ENCODE measurements at places on chromosomes 7 and 10. TPM values are rescaled to one million over a fixed set of nuclear protein-coding genes. Genes with fewer than 3 reads are reported as not detected.

DNA sequence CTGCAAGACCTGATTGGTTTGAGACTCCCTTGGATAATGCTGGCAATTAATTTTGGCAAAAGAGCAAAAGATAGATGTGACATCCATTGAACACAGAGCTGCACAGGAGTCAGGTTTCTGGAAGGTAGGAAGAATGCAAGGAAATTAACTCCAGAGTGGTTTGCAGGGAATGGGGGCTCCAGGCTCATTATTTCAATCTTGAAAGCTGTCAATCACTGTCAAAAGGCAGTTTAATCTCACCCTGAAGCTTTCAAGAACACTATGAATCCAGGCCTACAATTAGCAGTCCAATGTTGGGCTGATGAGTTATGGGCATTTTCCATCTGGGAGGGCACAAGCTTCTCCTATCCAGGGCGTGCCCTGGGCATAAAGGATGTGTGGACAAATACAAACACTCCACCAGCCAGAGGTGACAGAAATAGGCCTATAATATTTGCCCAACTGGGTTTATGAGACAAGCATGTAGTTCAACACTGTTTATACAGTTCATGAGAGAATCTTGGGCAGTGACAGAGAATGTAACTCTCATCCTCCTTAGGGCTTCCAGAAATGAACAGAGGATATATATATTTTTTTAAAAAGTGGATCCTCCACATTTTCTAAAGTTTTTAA, 80.5 kb downstream of the KCNMA1 start:
- no peak for DNase-seq

DNA sequence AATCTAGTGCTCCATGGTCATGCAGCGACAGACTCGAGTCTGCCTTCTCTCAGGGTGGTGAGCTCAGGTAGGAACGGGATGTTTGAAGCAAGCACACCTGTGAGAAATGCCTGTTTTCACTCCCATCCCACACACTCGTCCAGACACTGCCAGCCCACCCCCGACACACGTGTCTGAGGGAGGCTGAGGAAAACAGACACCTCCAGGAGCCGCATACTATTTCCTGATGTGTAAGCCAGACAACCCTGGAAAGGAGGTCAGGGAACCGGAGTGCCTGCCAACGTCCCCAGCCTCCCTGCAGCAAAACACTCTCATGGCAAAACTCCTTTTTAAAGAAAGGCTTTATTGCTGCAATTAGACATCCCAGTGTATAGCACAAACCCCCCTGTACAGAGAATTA, 80.2 kb downstream of the ALOX5 start:
- no peak for DNase-seq

DNA sequence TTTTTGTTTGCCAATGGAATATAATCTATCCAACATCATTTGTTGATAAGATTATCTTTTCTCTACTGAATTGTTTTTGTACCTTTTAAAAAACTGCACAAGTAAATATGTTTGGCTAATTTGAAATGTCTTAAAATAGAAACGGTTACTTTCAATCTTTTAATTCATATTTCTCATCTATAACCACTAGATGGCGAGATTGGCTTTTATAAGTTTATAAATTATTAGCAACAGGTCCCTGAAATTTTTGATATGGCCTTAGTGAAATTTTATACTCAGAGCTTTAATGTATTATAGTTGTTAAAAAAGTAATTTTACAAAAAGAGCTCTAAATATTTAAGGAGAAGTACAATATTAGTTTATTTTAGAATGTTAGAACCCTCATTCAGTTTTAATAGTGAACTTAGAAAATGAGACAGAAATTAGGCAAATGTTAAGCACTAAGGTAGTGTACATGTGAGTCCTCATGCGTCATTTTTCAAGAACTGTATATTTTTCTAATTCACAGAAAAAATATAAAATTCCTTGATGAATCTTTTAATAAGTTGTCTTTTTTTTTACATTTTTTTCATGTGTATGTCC, 592.5 kb downstream of the ARL4A start:
- DNase-seq: no peak

- DNase-seq: peak; percentile 38
These were observed 33.5 kb upstream of the SFTPD start for GRCh38 chr10:79982362-79982800.

GRCh38 chr10:51048792-51049191, 25.5 kb upstream of the PRKG1 start:
- no peak for DNase-seq

GRCh38 chr7:108419961-108420908, 36.0 kb downstream of the NRCAM start:
- no peak for DNase-seq

DNA sequence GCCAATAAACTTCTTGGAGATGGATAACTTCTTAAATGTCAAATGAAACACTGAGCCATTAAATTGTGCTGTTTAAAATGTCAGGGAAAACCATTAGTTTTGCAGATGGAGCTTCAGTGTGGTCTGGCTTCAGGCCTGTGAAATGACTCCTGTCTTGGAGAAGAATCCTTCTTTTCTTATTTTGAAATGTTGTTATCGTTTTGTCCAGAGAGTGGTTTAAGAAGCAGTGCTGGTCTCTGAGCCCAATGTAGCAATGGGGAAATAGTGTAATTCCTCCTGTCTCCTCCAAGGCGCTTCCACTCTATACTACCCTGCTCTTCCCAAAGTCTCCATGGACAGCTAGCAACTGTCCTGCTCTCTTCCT, 177.6 kb downstream of the REEP3 start:
- DNase-seq: peak; percentile 45

DNA sequence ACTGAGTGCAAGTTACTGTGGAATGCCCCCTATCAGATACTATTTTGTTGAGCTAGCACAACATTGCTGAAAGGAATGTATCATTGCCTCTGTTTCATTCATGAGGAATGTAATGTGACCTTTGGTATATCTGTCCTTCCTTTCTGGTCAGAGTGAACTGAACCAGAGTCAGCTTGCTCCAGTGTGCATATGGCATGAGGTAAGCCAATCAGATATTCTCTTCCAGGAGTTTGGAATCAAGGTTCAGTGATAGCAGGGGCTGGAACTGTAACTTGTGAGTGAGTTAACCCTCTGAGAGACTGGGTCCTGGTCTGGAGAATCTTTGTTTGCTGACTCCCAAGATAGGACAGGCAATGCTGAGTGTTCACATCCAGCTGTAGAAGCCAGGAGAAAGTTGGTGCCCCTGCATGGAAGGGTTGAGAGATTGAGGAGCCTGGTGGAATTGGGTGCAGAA, 45.3 kb upstream of the OSBPL3 start:
- peak; percentile 87 for DNase-seq

DNA sequence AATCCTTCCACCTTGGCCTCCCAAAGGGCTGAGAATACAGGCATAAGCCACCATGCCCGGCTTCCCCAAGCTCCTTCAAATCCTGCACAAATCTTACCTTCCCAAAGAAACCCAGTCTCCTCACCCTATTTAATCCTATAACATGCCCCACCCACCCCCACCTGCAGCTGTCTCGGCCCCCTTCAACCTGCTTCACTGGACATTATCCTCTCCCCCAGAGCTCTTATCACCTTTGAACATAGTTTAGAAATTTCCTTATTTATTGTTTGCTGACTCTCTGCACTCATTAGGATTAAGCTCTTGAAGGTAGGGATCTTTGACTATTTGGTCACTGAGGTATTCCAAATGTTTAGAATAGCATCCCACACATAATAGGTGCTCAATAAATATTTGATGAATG, 3.5 kb downstream of the ZNF467 start:
- DNase-seq: no peak

DNA sequence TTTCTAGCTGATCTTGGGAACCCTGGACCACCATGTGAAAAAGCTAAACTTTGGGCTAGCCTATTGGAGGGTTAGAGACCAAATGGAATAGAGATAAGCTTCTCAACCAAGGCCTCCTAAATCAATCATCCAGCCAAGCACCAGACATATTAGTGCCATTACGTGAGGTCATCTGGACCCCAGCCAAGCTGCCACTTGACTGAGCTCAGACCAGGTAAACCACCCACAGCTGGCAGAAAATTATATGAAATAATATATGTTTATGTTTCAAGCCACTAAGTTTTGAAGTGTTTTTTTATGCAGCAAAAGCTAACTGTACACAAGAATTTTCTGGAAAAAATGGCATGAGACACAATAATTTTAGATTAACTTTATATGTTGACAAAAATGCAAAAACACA, 82.6 kb upstream of the PCGF5 start:
- DNase-seq: no peak

DNA sequence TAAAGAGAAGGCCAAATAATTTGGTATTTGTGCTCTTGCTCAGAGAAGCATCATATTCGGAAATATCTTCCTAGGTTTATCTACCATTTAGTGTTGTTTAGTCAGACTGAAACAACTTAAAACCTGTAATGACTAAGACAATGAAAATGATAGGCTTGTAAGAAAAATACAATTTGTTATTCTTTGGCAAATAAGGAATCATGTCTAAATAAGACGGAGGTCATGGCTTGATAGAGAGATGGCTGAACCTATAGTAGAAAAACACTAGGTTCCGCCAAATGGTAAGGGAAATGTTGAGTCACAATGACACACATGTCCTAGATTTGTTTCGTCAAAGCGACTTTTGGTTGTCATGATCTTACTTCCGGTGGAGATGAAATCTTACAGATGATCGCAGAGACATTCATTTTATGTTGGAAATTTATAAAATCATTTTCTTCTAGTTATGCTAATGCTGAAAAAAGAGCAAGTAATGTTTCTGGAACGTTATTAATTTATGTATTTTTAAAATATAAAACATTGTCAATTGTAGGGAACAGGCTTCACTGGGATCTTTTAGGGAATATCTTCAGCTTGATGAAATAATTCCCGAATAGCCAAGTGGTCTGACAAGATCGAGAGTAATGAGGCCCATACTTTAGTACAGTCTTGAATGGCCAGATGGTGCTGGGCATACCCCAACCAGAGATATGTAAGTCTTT, 1.0 kb downstream of the SRGN start:
- DNase-seq: no peak

- DNase-seq: no peak
These were observed 25.8 kb downstream of the BTRC start for GRCh38 chr10:101379663-101380352.

DNA sequence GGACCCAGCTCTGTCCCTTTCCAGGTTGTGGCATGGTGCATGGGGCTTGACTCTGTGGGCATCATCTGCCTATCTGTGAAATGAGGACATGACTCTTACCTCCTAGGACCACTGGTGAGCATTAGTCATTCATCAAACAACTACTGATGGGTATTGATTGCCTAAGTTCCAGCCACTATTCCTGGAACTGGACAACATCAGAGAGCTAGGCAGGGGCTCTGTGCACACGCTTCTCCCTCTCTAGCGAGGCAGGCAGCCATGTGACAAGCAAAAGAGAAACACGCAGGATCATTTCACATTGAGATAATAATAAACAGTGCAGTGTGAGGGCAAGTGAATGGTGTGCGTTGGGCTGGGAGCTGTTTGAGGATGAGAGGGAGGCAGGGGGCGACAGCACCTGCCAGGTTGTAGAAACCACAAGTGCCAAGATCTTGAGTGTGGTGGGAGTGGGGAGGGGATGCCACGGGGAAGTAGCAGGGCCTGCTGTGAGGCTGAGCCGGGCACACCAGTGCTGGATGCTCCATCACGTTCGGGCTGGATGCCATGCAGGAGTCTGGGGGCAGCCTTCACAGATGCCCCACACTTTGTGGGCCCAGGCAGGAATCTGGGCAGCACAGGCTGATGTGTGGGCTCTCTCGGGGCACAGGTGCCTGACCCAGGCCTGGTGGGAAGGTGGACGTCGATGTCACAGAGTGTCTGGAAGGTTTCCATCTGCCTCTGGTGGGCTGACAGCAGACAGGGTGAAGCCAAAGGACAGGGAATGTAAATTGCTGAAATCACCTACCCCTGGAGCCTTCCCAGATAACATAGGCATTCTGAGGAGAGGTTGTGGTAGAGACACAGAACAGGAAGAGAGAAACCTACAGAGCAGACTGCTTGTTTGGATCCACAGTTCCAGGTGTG, 405.5 kb downstream of the RPS24 start:
- no peak for DNase-seq

DNA sequence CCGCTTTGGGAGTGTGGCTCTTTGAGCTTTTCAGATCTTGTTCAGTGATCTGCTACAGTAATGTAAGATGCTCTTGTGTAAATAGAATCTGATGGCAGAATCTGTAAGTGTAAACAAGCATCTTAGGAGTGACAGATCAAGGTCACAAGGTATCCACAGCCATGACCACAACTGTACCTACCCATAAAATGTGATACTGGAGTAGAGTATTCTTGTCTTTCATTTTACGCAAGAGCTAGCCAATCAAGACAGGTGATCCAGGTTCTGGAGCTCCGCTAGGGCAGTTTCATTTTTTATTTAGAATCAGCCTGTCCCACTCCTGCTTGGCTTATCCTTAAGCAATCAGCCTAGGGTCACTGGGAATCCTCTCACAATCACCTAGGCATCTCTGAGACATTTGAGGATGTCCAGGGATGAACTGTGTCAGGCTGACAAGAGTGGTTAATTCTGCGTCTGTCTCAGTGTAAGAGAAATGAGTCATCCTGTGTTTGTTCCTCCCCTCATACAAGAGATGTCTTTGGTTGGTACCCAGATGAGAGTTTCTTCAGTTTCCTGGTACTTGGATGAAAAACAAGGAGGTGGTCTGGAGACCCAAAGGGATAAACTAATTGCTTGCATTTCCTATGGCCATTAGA, 13.6 kb downstream of the ZNF138 start:
- DNase-seq: no peak

DNA sequence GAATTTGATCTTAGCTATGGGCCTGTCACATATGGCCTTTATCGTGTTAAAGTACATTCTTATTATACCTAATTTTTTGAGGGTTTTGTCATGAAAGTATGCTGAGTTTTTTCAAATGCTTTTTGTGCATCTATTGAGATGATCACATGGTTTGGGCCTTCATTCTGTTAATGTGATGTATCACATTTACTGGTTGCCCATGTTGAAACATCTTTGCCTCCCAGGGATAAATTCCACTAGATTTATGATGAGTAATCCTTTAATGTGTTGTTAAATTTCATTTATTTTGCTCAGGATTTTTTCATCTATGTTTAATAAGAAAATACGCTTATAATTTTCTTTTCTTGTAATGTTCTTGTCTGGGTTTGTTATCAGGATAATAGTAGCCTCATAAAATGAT, 442.0 kb downstream of the MDFIC start:
- DNase-seq: no peak

GRCh38 chr10:60208676-60209269, 180.9 kb downstream of the ANK3 start:
- peak; percentile 23 for DNase-seq

The LIPK gene
- total RNA-seq: not detected

The LIPA gene
- total RNA-seq: 46.7 TPM

The HTR5A gene
- not detected for total RNA-seq

The AKR1D1 gene
- under 0.01 TPM for total RNA-seq

The NPSR1 gene
- total RNA-seq: not detected

The TMEM213 gene
- total RNA-seq: not detected

The ANKRD7 gene
- total RNA-seq: 1.8 TPM
